ENCODE measurements at places on chromosomes 3 and 15.

GRCh38 chr3:52047295-52047960 is 8.9 kb downstream of the DUSP7 start:
- no peak for DNase-seq

- no peak for DNase-seq
Observed at GRCh38 chr15:90851114-90851513, 17.3 kb upstream of the FURIN start.

DNA sequence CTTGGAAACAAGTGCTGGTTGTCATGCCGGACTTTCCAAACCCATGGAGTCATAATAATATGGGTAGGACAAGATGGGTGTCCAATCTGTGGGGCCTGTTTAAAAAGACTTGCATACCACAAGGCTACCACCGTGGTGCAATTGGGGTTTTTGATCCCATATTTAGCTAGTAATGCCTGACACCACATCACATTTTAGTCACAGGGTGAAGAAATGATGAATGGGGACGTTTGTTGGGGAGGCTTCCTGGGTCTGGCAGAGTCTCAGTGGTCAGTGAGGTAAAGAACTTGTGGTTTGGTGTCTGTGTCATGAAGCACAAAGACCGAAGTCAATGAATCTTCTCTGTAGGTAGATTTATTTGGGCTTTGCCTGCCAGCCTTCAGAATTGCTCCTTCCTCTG is 31.0 kb downstream of the P3H2 start:
- no peak for DNase-seq

DNA sequence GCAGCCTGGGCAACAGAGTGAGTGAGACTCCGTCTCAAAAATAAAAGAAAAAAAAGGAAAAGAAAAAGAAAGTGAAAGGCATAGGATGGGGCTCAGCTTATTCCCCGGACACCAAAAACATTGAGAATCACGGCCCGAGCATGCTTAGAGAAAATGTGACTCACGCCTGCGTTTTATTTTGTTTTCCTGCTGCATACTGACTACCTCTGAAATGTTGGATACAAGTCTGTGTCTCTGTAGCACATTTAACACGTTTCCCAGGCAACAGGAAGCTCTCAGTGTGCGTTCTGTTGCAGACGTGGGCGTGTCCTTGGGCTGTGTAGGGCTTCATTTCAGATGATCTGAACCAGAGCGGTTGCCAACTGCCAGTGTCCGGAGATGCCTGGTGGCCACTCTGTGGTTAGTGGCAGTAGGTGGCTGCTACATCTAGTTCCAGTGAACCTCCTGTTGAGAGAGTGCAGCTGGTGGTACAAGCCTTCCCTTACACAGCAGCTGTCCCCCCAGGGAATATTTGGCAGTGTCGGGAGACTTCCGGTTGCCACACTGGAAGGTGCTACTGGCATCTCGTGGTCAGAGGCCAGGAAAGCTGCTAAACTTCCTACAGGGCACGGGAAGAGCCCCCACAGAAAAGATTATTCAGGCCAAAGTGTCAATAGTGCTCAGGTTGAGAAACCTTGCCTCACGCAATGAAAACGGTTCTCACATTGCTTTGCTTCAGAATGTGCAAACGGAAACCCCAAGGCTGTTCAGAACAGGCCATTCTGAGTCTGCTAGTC is 3.0 kb downstream of the SLC51A start:
- DNase-seq: no peak

- DNase-seq: no peak
Observed at GRCh38 chr15:64751464-64751863, 23.9 kb downstream of the RBPMS2 start.

DNA sequence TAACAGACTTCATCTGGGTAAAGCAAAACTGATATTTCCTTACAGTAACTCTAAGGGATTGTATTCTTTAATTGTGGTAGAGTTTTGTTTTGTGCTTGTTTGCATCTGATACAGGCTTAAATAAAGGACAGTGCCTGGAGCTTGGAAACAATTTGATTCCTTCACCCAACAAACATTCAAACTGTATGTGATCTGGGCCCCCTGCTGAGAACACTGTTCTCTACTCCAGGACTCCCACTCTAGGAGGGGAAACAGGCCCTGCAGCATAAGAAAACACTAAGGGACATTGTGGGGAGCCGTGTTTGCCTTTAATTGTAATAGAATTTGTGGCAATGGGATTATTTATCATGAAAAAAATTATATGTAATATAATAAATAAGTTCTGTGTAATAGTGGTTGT is 56.9 kb downstream of the CTDSPL start:
- DNase-seq: no peak

DNA sequence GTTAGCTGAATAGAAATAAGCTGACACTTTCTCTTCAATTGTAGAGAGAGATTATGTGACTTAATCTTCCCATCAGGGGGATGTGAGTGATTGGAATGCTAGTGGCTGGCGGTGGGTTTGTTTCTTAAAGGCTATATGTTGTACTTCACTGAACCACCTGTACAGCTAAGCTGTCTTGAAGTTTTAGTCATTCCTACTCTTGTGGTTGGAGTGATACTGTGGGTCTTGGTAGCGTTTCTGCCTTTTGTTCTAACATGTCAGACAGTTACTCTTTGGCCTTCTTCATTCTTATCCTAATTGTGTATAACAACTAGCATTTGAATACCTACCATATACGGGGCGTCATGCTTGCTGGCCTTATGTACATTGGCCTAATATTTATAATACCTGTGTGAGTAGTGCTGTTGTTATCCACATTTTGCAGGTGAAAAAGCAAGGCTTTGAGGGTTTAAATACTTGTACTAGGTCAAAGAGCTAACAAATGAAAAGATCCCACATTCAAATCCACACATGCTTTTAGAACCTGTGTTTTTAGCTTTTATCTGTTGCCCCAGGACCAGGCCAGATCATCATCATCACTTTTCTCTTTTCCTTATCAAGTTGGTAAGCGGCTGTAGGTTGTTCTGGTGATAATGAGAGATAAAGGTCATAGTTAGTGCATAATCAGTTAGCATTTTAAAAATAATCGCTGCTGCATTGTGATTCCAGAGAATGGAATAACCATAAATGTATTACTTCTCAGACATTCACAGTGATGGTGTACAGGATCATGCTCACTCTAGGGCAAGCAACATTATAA is 50.2 kb downstream of the AKAP13 start:
- no peak for DNase-seq

GRCh38 chr3:157075693-157076420 is 84.1 kb downstream of the CCNL1 start:
- DNase-seq: no peak

DNA sequence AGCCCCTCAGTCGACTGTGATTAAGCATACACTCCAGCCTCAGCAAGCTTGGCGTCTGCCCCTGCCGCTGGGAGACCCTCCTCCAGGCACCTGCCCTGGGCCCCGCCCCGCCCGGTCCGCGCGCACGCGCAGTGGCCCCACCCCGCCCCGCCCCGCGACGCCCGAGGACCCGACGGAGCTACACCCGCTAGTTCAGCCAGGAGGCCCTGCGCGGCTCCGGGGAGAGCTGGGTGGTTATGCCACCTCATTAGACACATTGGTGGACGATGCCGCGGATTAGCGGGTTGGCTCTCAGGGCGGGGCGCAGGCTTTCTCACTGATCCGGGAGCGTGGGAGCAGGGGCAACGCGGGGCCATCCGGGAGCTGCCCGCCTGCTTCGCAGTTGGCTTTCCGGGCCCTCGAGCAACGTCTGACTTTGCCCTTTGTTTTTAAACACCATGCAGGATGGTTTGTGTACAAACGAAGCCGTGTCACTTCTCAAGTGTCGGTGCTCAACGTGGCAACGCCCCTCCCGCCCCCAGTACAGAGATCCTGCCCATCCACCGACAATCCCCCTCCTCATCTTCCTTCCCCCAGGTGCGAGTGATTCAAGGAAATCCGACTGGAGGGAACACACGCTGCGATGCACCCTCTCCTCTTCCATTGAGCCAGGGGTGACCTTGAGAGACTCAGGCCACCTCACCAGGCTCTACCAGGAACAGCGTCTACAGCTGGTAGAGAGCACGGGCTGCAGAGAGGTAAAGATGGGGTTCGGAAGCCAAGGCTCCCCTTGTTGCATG is 109.3 kb downstream of the SHQ1 start:
- peak; percentile 38 for DNase-seq

DNA sequence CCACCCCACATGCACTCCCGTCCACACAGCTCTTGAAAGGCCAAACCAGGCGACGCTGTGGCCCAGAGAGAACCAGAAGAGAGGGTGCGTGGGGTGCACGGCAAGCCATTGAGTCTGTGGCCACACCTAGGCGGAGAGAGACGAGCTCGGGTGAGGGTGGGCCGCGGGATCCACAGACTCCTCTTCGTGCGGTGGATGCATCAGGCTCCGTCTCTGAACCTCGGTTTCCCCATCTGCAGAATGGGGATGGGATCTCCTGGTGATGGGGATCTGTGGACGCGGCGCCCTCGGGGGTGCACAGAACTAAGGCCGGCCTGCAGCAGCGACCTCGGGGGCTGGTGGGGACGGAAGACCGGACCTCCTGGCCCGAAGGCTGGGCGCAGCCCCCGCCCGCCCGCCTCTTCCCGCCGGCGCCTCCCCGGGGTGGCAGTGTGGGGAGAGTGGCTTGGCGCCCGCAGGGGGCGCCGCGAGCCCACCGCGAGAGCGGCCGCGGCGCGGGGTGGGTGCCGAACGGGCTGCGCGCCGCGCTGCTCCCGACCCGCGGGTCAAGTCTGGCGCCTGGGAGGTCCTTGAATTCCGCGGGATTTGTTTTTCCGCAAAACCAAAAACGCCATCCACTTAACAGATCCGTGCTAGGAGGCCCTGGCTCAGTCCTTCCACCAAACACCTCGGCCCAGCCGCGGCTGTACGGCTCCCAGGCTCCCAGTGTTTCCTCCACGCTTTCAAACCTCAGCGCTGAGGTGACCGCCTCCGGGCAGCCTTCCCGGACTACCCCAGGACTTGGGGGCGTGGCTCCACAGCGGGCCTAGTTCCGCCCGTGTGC is 13.2 kb upstream of the ADPGK start:
- peak; percentile 48 for DNase-seq

- DNase-seq: no peak
Observed at GRCh38 chr3:23831517-23832394, 26.0 kb downstream of the UBE2E1 start.

GRCh38 chr3:32872487-32873382 is 54.9 kb downstream of the TRIM71 start:
- no peak for DNase-seq

DNA sequence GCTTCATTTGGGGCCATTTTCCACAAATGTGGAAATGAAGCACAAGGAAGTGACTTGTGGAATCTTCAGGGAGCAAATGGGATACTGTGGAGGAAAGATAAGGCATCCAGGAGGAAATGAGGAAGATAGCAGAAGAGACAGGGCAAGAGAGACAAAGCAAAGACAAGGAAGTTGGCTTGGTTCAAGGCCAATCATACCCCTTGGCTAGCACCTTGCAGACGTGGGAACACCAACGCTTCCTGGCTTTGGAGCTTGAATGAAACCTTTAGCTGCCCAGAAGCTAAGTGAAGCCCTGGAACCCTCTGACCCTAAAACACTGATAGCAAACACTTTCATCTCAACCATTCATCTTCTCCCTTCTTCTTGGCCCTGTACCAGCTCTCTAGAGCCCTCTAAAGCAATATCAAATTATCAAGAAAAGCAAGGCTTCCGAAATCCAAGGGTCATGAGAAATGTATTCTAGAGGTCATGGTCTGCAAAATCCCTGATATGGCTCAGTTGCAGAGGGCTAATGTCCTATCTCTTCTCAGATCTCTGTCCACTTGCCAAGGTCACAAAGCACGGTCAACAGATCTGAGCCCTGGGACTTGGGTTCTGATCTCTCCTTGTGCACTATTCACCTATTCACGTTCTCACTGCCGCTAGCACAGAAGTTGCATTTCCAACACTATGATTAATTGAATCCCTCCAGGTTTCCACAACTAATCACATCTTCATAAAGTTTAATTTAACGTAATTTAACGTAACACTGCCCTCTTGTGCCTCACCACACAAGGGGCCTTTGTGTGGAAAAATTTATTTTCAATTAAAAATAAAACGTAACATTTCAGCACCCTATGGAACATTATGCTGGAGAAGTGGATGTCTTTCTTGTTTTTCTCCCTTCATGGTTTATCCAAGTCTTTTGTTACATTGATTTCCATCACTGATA is 557.6 kb upstream of the ADAMTS9 start:
- no peak for DNase-seq

DNA sequence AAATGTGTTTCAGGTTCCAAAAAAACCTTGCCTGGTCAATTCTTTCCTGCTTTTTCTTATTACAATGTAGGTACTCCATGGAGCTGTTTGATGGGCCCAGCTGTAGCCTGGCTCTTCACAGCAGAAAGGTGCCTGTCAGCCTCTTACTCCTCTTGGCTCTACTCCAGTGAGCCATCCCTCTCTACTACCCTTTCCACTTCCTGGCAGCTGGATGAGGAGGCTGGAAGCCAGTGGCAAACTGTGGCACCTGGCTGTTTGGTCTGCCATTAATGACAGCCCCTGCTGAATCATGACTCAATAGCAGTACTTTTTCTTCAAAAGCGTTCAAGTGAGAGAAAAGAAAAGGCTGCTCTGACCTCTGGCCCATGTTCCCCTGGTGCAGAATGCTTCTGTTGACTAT is 618.1 kb downstream of the PYDC2 start:
- no peak for DNase-seq

GRCh38 chr3:66904336-66904735 is 93.8 kb upstream of the KBTBD8 start:
- no peak for DNase-seq

- no peak for DNase-seq
Observed at GRCh38 chr15:68584756-68585573, 6.2 kb downstream of the CORO2B start.

GRCh38 chr15:35393398-35393797 is 152.6 kb downstream of the DPH6 start:
- DNase-seq: no peak

DNA sequence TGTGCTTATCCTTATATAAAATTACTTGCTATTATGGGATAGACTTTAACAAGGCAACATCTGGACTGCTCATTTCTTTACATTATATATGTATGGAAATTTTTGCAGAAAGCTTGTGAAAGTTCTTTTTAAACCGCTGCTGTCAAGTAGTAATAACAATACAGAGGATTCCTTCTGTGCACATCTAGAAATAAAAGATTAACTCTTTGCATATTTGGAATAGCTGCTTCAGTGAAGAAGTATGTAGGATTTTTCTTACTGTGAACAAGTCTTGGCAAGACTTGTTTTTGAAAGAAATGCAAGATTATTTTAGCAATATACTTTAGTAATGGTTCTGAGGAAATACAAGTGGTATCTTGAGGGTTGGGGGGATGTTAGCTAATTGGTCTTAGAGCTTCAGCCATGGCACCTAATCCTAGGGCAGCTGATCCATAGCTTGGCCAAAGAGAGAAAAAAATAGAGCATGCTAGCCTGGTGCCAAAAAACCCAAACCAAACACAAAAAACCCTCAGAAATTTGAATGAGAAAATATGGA is 4.3 kb downstream of the PRKCI start:
- DNase-seq: no peak

DNA sequence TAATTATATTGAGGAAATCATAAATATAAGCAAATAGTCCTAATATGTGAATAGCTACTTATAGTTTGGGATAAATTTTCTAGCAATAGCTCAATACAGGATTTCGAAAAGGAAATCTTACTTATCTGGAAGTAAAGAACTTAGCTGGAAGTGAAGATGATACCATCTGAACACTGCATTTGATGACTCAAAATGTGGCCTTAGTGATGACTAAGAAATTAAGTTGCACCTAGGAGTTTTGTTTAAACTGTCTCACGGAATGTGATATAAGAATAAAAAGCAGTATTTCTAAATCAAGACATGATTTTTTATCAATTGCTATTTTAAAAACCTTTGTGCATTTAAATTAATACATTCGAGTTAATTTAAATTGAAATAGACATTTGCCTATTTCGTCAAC is 91.2 kb downstream of the EOMES start:
- DNase-seq: no peak

All from renal cortex interstitium (tissue), 15 donors.